Thoracic aorta (tissue), 2 donors: ENCODE measurements at places on chromosomes 4 and X.

DNA sequence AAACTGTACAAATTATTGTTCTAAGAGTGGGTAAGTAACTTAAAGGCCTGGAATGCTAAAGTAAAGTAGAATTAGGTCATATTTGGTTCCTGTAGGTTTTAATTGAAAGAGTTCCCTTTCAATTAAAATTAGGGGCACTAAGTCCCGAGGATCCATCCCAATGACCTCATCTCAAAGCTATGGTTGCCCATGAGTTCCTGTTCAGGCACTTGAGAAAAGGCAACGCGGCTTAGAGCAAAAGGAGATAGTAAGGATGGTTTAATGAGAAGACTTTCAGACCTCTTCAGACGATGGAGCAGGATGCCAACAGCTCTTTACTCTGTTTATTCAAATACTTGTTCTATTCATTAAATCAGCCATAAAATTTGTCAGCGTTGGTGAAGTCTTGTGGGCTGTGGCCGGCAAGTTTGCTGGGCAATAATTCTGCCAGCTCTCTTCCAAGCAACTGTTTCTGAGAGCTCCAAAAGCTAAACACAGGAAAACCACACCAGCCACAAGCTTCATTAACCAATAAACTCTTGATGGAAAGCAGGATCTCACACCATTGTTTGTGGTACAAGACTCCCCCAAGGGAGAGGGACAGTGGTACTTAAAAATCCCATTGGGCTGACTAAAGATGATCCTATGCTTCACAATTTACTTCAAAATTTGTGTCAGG, 167.4 kb downstream of the COL4A6 start:
- H3K27ac ChIP-seq: no peak overlapping the region
- no peaks in the 10 kb centered on the region for H3K4me1 ChIP-seq
- H3K4me3 ChIP-seq: no peak overlapping the region

DNA sequence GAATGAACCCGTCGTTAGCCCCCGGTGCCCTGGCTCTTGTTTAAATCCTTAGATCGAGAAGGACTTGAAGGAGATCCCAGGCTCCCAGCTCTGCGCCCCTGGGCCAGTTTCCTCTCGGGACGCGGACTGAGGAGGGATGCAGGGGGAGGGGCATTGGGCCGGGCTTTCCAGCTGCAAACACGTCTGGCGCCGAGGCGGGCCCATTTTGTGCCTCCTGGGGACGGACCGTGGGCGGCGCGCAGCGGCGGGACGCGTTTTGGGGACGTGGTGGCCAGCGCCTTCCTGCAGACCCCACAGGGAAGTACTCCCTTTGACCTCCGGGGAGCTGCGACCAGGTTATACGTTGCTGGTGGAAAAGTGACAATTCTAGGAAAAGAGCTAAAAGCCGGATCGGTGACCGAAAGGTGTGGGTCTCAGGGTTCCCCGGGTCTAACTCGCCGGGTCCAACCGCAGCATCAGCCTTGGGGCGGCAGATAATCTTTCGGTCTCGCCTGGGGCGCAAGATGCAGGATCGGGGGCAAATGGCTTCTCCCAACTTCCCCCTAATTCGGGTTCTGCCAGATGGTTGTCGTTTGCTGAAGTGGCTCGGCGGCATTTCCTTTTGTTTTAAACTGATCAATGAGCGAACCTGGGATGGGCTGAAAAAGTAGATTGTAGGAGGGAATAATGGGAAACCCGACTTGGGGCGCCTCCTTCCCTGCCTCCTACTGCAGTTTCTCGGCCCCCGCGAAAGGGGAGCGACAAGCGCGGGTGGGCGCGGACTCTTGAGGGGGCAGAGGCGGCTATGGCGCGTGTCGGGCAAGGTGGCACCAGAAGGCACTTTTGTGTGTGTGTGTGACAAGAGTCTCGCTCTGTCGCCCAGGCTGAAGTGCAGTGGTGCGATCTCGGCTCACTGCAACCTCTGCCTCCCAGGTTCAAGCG, 2.9 kb downstream of the PDGFRA start:
- no peaks in the 10 kb centered on the region for H3K36me3 ChIP-seq
- peak overlapping the region; percentile 97 for H3K27ac ChIP-seq
- peak overlapping the region; percentile 91 for H3K4me3 ChIP-seq
- no peaks in the 10 kb centered on the region for H3K27me3 ChIP-seq
- DNase-seq: no peak

DNA sequence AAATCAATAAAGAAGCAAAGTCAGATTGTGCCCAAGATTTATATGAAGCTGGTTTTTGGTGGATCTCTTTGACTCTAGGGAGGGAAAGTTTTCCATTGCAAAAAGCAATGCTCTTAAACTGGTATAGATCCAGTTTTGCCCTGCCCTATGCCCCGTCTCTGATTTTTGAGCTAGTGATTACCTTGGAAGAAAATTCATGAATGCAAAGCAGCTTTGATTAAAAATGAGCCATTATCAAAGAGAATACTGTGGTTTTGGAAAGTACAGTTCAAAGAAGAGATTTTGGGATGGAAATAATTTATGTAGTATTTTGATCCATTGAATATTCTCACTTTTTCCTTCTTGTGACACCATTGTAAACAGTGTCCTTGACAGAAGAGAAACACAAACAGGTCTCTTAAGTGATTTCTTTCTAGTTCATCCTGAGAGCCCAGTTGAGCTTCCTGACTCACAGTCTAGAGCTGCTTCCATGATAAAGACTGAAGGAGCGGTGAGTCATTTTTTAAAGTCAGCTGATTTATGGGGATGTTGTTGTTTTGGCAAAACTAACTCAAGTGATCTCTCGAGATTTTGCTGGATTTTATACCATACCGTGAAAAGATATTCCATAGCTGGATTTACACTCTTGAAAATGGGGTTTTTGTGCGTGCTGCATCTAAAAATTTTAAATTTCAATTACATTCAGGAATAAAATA, 76.7 kb downstream of the AFF1 start:
- H3K27ac ChIP-seq: peak overlapping the region; percentile 22
- H3K27me3 ChIP-seq: no peaks in the 10 kb centered on the region
- peaks cover 63% of the 10 kb centered on the region for H3K4me1 ChIP-seq
- H3K4me3 ChIP-seq: no peak overlapping the region
- no peaks in the 10 kb centered on the region for H3K36me3 ChIP-seq

DNA sequence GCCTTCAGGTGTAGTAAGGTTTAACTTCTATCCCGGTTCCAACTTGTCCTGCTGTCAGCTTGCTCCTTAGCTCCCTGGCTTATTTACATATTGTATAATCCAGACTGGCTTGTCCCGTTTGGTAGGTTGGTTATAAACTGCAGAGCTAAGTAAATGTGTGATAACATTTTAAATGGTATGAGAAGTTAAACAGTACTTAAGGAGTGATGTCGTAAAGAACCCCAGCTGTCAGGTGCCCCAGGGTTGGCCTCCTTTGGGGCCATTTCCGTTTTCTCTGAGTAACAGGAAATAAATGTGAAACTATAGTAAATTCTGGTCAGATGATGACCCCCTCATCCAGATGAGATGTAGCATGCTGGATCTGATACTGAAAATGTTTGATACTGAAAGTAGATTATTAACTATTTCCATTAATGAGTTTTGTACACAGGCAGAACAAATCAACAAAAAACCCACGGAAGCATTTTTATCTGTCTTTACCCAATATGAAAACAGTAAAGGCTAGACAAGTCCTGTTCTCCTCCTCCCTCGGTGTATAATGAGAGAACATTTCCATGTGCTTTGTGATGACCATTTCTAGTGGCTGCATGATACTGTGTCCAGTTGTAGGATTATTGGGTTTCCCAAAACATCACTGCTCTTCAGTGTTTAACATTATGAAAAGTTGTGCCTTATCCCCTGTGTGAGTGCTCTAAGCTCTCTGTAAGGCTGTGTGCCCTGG, 22.4 kb downstream of the GAB1 start:
- peak overlapping the region; percentile 42 for H3K4me3 ChIP-seq
- H3K27me3 ChIP-seq: no peaks in the 10 kb centered on the region
- peak overlapping the region; percentile 78 for H3K27ac ChIP-seq
- DNase-seq: no peak

- H3K27ac ChIP-seq: no peak overlapping the region
- no peaks in the 10 kb centered on the region for H3K4me1 ChIP-seq
- H3K4me3 ChIP-seq: no peak overlapping the region
- no peaks in the 10 kb centered on the region for H3K27me3 ChIP-seq
These were observed 371.3 kb downstream of the GPM6A start for GRCh38 chr4:175440786-175441185.

DNA sequence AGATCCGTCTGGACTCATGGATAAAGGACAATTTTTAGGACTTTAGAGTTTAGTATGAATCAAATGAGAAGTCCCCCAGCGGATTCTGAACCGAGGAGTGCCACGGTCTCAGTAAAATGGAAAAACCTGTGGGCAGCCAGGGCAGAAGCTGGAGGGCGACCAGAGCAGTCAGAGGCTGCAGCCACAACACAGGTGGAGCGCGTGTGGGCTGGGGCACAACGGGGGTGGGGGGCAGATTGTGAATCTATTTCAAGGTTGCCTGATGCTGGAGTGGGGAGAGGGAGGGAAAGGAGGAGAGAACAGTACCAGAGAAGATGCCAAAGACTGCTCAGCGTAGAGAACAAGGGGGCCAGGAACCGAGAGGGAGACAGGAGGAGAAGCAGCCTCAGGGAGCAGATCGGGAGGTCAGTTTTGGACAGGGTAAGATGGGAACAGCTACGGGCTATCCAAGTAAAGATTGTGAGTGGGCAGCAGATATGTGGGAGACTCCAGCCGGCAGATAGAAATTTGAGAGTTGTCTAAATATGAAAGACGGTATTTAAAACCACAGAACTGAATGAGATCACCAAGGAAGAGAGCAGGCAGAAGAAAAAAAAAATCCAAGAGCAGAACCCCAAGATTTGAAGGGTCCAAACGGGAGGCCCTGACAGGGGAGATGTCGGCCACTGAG, 9.5 kb downstream of the FAT1 start:
- no peaks in the 10 kb centered on the region for H3K36me3 ChIP-seq
- no peak for DNase-seq
- no peak overlapping the region for H3K27ac ChIP-seq
- H3K4me1 ChIP-seq: peaks cover 37% of the 10 kb centered on the region
- H3K27me3 ChIP-seq: no peaks in the 10 kb centered on the region
- no peak overlapping the region for H3K4me3 ChIP-seq

GRCh38 chrX:110407910-110408545, 49.4 kb downstream of the RTL9 start:
- no peaks in the 10 kb centered on the region for H3K4me1 ChIP-seq
- H3K4me3 ChIP-seq: no peak overlapping the region
- DNase-seq: no peak
- no peaks in the 10 kb centered on the region for H3K36me3 ChIP-seq

DNA sequence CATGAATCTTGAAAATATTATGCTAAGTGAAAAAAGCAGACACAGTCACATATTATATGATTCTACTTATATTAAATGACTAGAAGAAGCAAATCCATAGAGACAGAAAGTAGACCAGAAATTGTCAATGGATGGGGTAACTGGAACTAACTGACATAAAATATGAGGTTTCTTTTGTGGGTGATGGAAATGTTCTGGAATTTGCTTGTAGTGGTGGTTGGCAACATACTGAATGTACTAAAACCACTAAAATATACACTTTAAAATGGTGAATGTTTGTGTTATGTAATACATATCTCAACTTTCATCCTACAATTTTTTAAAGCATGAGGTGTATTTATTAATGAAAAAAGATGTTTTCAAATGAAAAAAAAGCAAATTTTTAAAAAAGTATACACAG, 14.7 kb downstream of the CNOT6L start:
- DNase-seq: no peak
- H3K27ac ChIP-seq: no peak overlapping the region
- no peak overlapping the region for H3K4me3 ChIP-seq
- H3K27me3 ChIP-seq: no peaks in the 10 kb centered on the region

DNA sequence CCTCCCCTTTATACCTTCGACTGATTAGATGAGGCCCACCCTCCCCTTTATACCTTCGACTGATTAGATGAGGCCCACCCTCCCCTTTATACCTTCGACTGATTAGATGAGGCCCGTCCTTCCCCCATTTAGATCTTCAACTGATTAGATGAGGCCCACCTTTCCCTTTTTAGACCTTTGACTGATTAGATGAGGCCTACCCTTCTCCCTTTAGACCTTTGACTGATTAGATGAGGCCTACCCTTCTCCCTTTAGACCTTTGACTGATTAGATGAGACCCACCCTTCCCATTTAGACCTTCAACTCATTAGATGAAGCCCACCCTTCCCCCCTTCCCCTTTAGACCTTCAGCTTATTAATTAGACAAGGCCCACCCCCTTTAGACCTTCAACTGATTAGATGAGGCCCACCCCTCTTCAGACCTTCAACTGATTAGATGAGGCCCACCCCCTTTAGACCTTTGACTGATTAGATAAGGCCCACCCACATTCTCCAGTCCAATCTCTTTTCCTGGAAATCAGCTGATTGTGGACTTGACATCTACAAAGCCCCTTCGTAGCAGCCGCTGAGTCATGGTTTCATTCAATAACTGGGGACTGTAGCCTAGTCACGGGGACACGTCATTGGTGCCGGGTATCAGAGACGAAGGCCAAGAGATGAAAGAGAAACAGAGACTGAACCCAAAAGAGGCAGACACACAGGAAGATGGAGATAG, 28.8 kb upstream of the IL3RA start:
- no peaks in the 10 kb centered on the region for H3K36me3 ChIP-seq
- no peak overlapping the region for H3K27ac ChIP-seq
- DNase-seq: no peak
- H3K4me3 ChIP-seq: no peak overlapping the region

- no peak for DNase-seq
- H3K27me3 ChIP-seq: no peaks in the 10 kb centered on the region
- H3K36me3 ChIP-seq: no peaks in the 10 kb centered on the region
- no peak overlapping the region for H3K27ac ChIP-seq
- H3K4me3 ChIP-seq: no peak overlapping the region
These were observed 37.9 kb downstream of the PDGFC start for GRCh38 chr4:156933633-156934258.

DNA sequence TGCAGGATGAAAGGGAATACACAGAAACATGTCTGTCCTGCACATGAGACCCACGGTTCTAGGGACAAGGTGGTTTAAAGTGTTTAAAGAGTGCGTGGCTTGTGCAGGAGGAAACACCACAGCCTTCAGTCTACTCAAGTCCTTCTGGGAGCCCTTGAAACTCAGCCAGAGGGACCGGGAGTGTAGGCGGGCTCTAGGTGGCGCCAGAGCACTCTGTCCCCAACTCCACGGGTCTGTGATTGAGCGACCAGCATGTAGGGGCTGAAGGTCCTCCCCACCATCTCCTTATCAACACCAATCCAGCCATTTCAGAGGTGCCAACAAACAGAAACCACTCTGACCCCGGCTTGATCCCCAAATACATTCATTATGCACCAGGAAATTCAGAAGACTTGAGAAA, 82.0 kb upstream of the CLDN34 start:
- no peaks in the 10 kb centered on the region for H3K4me1 ChIP-seq
- H3K4me3 ChIP-seq: no peak overlapping the region
- H3K36me3 ChIP-seq: no peaks in the 10 kb centered on the region
- H3K27me3 ChIP-seq: no peaks in the 10 kb centered on the region

DNA sequence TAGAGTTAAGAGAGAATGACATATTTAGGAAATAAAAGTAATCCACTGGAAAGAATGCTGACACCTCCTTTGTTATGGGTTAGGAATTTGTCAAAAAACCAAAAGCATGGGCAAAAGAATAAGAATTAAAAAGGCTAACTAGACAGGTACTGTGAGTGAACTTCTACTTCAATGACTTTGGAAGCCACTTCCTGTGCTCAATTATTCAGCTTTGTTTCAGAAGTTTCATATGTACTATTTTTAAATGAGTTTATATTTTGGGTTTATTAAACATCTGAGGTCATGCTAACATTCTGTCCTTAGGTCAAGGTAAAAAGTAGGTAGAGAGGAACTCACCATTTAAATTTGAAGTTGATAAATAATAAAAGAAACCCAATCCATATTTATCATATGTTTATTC, 106.7 kb upstream of the CXorf51A start:
- no peaks in the 10 kb centered on the region for H3K27me3 ChIP-seq
- DNase-seq: no peak
- no peak overlapping the region for H3K4me3 ChIP-seq
- H3K27ac ChIP-seq: no peak overlapping the region
- H3K36me3 ChIP-seq: no peaks in the 10 kb centered on the region
- no peaks in the 10 kb centered on the region for H3K4me1 ChIP-seq
